ENCODE measurements at places on chromosomes 1 and 21.

GRCh38 chr1:177080564-177080963 lies 83.9 kb downstream of the ASTN1 start:
- no peak for DNase-seq

DNA sequence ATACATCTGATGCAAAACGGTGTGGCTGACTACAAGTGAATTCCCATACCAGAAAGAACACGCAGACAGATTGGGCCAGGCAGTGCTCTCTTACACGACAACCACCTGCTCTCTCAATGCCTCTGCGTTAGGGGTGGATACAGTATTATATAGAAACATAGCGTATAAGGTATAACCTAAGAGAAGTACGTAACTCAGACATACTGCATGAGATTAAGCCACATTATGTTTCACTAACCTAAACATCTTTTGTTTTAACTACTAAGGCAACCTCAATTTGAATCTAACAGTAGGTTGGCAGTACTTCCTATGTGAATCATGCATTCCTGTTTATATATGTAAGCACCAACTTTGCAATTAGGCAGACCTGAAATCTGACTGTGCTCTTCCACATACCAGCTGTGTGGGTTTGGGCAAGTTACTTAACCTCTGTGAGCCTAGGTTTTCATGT lies 58.1 kb upstream of the COA6 start:
- DNase-seq, result no peak

DNA sequence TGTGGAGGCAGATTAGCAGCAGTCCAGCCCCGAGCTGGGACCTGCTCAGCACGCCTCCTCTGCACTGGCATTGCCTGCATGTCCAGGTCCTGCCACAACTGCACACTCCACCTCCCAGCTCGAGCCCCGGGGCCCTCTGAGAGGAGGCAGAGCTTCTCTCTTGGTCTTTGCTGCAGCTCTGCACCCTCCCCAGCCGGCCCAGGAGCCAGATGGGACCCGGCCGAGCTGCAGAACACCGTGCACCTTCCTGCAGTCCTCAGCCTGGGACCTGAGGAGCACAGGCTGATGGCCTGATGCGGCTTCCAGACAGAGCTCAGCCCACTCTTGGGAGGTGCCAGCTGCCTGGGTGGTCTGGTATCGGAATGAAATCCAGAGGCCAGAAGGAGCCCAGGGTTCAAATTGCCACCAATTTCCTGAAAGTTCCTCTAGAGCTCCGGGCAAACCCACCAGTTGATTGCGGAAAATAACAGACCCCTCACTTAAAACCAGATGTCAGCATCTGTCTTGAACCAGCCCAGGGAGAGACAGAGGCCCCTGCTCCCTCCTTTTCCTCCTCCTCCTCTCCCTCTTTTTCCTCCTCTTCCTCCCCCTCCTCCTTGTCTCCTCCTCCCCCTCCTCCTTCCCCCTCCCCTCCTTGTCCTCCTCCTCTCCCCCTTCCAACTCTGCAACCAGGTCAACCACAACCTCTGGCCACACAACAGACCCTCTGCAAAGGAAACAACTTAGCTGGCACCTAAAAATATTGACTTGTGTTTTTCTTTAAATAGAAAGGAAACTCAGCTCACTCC lies 10.6 kb upstream of the SPSB1 start:
- no peak for DNase-seq

- peak; percentile 84 for DNase-seq
Observed at GRCh38 chr1:245255783-245256182, 101.0 kb downstream of the KIF26B start.

DNA sequence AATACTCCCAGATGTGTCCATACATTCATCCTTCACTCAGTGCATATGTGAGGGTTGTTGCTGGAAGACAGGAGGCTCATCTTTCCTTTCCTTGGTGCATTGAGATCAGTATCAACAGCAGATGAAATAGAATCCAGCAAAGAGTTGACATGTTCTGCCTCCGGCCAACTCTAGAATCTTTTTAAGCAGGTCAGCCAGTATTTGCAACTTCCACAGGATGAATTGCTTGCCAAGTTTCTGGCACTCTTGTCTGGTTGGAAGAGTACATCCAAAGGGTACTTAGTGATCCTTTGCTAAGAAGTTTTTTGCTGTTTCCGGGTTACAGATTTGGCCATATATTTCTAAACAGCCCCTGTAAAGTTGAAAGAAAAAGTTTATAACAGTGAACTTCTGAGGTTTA lies 21.1 kb downstream of the SYNC start:
- no peak for DNase-seq

GRCh38 chr1:27971674-27972073 lies 11.9 kb downstream of the XKR8 start:
- DNase-seq, result no peak

GRCh38 chr1:195971589-195971988 lies 636.7 kb downstream of the KCNT2 start:
- no peak for DNase-seq

DNA sequence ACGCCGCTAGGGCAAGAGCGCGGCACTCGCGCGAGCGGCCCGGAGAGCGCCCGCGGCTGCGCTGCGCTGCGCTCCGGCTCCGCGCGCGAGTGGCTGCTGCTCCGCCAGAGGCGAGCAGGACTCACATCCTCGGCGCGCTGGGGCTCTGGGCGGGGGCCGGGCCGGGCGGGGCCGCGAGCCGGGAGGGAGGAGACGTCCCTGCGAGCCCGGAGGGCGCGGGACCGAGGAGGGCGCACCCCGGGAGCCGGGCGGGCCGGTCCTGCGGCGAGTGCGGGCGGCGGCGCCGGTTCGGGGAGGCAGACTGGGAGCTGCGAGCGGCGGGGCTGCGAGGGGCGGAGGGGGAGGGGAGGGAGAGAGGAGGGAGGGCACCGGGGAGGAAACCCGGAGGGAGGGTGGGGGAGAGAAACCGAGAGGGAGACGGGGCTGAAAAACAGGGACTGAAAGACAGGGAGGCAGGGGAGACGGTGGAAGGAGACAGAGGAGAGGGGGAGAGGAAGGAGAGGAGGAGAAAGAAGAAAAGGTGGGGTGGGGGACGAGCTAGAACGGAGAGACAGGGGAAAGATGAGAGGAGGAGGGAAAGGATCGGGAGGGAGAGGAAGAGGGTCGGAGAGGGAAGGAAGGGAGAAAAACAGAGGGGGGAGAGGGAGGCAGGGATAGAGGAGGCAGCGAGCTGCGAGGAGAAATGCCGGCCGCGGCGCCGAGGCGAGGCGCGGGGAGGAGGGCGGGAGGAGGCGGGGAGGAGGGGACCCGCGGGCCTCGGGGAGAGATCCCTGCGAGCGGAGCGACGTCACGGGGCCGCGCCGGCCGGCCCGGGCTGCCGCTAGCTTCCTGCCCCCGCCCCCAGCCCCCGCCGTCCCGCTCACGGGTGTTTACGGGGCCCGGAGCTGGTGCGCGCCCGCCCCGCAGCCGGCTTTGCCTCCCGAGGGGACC lies at the start of gene CAMK2N1:
TSS of gene CAMK2N1 (minus strand) at position 684 of the 930 bp plus-strand sequence. CDS start 831 bp downstream, outside the sequence.
- DNase-seq, result no peak

DNA sequence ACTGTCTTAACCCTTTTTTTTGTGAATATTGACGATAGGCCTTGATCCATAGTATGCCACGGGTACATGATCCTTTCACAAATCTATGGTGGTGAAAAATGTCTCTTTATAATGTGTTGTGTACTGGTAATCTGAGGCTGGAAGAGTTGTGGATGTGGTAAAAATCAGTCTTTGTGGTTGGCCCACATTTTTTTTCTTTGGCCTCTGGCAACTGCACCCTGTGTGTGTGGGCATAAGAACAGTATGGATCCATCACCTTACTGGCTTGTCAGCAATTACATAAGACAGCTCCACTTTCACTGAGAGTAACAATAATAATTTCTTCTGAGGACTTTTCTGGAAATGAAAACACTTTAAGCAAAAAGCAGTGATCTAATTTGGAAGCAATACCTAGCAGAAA lies 101.6 kb downstream of the GABPA start:
- DNase-seq, result no peak

DNA sequence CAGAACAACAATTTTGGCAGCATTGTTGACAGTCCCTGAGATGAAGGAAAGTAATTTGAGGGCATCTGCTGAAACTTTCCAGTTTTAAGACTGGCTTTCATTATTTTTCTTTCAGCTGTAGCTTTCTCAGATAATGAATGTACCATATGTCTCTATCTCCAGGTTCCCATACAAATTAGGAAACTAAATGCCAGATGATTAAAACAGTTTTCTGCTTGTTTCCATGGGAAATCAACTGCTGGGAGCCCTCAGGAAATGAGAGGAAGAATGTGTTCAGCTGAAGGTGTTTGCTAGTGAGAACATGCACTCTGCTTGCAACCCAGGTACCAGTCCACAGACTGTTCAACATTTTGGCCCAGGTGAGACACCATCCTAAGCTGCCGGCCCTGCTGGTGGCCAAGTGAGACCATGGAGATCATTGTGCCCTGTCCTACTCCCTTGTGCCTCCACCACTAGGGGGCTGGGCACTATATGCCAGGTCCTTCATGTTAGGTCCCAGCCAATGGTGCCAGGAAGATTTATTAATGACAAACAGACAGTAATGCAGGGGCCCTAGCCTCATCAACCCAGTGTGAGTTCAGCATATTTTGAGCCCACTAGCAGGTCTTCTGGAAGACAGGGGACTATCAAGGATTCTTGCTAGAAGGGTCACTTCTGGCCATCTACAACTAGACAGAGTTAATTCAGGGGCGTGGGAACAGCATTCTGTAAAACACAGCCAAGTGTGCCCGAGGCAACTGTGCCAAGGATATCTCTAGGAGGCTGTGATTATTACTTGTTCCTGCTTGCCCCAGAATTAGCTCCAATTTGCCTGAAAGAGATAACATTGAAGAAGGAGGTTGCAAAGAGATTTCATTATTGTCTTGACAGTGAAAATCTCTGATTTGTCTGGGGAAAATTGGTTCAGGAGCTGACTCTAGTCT lies 17.0 kb upstream of the LRRC8C start:
- DNase-seq, result no peak

- no peak for DNase-seq
Observed at GRCh38 chr21:21612466-21612865, 614.3 kb downstream of the NCAM2 start.

DNA sequence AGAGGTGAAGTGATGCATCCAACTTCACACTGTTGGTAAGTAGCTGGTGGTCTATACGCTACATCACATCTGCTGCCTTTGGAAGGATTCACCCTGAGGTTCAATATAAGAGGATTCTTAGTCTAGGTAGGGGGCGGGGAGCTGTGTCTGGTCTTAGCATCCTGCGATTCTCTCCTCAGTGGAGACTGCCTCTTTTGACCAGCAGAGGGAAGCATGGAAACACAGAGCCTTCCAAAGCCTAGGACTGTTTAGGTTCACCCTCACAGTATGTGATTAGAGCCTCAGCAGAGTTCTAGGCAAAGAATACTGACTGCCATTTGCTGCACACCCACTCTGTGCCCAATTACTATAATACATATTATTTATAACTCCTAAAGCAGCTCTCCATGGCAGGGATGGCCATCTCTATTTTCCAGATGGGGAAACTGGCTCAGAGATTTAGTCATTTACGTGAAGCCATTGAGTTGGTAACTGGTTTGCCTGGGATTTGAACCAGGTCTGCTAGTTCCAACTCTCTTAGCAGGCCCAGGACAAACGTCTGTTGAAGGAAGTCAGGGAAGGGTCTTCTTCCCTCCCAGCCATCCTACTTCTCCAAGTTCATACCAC lies 28.9 kb upstream of the EFCAB14 start:
- no peak for DNase-seq

DNA sequence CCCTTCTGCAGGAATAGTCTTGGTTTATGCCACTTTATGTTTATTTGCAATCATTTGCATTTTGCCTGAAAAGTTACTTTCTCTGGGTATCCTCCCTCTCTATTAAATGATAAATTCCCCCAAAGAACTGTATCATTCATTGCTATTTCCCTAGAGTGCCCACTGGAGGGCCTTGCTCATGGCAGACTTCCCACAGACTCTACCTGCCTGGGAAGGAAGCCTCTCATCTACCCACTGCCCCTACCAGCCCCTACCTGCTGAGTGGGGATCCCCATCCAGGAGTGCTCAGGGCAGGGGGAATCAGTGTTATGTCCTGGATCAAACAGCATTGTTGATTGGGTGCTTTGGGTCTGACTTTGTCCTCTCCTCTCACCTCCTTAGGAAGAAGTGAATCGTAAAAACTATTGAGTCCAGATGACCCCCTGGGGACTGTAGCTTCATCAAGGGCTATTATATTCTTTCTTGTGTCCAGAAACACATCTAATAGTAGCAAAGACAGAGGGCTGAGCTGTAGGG lies 6.8 kb upstream of the LRRN2 start:
- DNase-seq, result no peak

GRCh38 chr1:208432346-208432745 lies 188.2 kb upstream of the PLXNA2 start:
- DNase-seq, result no peak

- DNase-seq, result no peak
Observed at GRCh38 chr1:118931876-118932275, 56.3 kb downstream of the TBX15 start.

DNA sequence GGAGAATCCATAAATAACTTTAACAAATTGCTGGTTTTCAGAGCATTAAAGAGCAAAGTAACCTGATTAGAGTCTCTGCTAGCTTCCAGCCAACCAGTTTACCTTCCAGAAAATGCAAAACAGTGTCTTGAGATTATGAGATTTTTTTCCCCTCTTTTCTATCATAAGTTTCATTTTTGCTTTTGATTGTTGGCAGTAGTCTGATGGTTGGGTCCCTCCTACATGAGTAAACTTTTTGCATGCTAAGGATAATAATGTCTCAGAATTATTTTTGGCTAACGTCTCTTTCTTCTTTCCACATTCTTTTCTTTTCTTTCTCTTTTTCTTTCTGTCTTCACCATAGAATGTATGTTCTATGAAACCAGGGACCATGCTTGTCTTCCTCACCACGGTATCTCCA lies 6.3 kb upstream of the ADAMTS5 start:
- no peak for DNase-seq

- DNase-seq, result no peak
Observed at GRCh38 chr1:166544036-166544435, 295.2 kb upstream of the POGK start.

DNA sequence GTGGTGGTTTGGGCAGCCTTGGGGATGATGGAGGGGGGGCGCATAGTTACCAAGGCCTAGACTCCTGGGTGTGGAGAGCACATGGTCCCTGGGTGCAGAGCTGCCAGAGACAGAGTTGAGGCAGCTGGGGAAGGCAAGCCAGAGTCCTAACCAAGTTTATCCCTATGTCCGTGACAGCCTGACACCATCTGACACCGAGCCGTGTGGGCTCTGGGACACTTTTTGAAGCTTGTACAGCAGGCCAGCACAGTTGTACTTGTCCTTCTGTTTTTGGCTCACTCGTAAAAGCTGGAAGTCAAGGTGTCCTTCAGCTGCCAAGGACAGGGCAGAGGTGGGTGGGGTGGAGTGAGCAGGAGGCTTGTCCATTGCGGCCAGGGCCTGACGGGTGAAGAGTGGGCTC lies 28.5 kb downstream of the SLC26A9 start:
- DNase-seq, result no peak

GRCh38 chr1:87024936-87025540 lies 110.6 kb downstream of the HS2ST1 start:
- no peak for DNase-seq

- no peak for DNase-seq
Observed at GRCh38 chr1:153534925-153535241, 908 bp downstream of the S100A6 start.

All from SIG-M5 (cell line).